ENCODE measurements at places on chromosomes 5 and 9. TPM values are rescaled to one million over a fixed set of nuclear protein-coding genes. Genes with fewer than 3 reads are reported as not detected.

DNA sequence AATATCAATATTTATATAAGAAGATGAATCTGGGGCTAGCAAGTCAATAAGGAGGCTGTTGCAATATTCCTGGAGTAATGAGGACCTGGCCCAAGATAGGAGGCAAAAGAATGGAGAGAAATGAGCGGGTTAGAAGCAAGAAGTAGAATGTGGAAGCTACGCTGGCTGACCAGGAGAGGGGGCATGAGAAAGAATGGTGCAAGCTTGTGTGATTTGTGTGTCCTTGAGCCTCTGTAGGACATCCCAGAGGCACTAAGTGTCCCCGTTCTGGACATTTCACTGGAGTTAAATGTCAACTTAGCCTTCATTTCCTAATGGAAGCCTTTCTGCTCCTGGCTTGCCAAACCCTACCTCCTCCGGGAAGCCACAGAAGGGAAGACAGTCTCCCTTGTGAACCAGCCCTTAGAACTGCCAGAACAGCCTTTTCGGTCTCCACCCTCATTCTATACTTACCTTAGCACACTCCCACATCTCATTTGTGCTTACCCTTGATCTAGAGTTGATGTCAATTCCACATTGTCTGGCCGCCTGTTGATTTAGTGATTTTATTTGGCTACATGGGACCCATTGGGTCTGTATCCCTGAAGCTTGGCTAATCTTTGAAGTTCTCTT lies 6.7 kb upstream of the PDE6A start:
- no peak for DNase-seq
- H3K36me3 ChIP-seq, result no peaks in the 10 kb centered on the region
- no peak overlapping the region for H3K27ac ChIP-seq
- H3K27me3 ChIP-seq, result peaks cover 14% of the 10 kb centered on the region
- no peak overlapping the region for H3K4me3 ChIP-seq
- no peaks in the 10 kb centered on the region for H3K4me1 ChIP-seq

DNA sequence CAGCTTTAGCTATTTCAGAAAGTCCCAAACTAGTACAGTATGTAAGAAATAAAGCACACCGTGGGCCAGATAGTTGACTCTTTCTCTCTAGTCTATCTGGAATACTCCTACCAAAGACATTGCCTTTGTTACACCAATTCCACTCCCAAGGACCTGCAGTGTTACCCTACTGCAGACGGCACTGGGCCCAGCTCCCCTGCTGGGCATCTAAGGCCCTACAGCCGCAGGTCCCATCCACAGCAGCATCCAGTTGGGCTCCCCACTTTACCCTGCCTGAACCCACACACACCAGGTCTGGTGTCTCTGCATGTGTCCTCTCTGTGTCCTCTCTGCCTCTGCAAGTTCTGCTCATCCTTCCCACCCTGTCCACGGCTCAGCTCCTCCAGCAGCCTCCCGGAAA lies 22.5 kb downstream of the TNIP1 start:
- no peak for DNase-seq

DNA sequence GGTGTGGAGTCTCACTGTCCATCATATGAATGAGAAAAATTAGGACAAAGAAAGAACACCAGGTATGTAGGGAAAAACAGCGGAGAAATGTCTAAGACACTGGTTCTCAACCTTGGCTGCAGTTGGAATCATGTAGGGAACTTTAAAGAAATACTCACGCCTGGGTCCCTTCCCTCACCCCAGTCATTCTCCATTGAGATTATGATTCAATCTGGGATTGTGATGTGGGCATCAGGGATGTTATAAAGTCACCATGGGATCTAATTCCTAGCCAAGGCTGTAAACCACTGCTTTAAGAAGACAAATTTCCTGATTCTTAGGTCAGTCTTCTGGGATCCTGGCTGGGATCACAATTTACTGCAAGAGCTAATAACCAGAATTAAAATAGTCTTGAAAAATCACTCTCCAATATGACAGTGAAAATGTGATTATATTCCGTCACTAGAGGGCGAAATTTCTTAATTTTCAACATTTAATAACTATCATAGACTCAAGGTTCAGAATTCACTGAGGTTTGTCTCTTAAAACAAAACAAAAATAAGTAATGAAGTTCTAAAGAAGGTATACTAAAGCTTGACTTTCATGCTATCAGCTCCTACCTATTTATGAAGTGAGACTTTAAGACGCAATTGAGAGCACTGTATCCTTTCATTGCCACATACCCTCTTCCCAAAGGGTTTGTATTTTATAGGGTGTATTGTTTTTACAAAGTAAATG lies 60.5 kb downstream of the GLDC start:
- no peak overlapping the region for H3K4me3 ChIP-seq
- no peaks in the 10 kb centered on the region for H3K36me3 ChIP-seq
- H3K4me1 ChIP-seq, result no peaks in the 10 kb centered on the region
- peaks cover 7% of the 10 kb centered on the region for H3K27me3 ChIP-seq

The NTRK2 gene
- 0.90 TPM for total RNA-seq

GRCh38 chr9:38075272-38075671 lies 6.2 kb upstream of the SHB start:
- H3K36me3 ChIP-seq, result peaks cover 10% of the 10 kb centered on the region
- no peak overlapping the region for H3K4me3 ChIP-seq
- peaks cover 30% of the 10 kb centered on the region for H3K4me1 ChIP-seq

The SH3GL2 gene
- total RNA-seq, result not detected

GRCh38 chr9:27428551-27428950 lies 95.5 kb upstream of the IFNK start:
- H3K27ac ChIP-seq, result no peak overlapping the region
- DNase-seq, result no peak
- H3K27me3 ChIP-seq, result no peaks in the 10 kb centered on the region
- H3K4me1 ChIP-seq, result no peaks in the 10 kb centered on the region
- H3K36me3 ChIP-seq, result no peaks in the 10 kb centered on the region

The MARCHF3 gene
- 22.0 TPM for total RNA-seq

DNA sequence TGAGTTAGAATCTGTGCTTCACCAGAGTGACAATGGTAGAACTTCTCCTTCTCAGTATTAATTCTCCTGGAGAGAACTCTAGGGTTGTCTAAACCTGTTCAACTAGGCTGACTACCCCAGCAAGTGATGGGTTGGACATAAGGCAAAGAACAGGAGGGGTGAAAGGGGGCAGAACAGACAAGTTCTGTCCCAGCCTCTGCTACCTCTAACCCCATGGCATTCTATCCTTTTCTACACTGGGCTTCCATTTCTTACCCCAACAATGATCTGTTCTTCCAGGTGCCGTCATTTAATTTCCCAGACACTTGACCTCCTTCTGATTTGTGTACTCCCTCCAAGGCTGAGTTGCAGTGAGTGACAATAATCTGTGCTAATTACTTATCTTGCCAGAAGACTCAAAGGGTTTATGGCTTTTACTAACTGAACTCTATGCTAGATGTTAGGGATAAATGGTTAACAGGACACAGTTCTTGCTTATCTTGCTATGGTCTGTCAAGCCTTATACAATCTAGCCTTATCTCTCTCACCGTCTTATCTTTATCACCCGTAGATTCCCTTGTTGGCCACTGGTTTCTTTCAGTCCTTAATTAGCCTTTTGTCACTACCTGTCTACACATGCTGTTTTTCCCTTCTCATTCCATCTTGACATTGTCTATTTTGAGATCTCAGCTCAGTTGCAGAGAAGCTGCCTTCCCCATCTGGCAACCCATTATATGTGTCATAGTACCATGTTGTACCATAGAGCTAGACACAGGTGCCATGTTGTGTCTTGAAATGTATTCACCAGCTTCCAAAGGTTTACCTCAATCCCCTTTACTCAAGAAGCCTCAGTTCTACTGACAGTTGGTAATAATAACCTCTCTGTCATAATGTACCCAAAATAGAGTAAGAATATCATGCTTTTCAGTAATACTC lies 10.0 kb upstream of the MATR3 start:
- H3K4me3 ChIP-seq, result no peak overlapping the region
- H3K36me3 ChIP-seq, result peaks cover 61% of the 10 kb centered on the region
- peaks cover 31% of the 10 kb centered on the region for H3K4me1 ChIP-seq
- no peaks in the 10 kb centered on the region for H3K27me3 ChIP-seq
- DNase-seq, result no peak

- no peaks in the 10 kb centered on the region for H3K36me3 ChIP-seq
- peak overlapping the region; percentile 29 for H3K4me3 ChIP-seq
- peak overlapping the region; percentile 23 for H3K27ac ChIP-seq
- no peaks in the 10 kb centered on the region for H3K27me3 ChIP-seq
These were observed 146.4 kb upstream of the TNC start for GRCh38 chr9:115264313-115264712.

Measured in HFFc6 (cell line).